ENCODE measurements at places on chromosomes 3 and 15.

DNA sequence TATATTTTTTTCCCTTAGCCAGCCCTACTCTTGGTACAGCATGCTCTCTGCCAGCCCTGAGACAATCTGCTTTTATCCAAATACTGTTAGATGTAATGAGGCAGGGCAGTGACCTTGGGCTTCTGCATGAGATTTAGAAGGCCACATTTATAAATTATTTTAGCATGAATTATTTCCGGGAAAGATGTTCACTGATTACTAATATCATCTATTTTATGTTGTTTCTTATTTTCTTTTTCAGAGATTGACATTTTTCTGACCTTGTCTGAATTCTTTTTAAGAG is 23.1 kb downstream of the CRTC3 start:
- no peak for DNase-seq

DNA sequence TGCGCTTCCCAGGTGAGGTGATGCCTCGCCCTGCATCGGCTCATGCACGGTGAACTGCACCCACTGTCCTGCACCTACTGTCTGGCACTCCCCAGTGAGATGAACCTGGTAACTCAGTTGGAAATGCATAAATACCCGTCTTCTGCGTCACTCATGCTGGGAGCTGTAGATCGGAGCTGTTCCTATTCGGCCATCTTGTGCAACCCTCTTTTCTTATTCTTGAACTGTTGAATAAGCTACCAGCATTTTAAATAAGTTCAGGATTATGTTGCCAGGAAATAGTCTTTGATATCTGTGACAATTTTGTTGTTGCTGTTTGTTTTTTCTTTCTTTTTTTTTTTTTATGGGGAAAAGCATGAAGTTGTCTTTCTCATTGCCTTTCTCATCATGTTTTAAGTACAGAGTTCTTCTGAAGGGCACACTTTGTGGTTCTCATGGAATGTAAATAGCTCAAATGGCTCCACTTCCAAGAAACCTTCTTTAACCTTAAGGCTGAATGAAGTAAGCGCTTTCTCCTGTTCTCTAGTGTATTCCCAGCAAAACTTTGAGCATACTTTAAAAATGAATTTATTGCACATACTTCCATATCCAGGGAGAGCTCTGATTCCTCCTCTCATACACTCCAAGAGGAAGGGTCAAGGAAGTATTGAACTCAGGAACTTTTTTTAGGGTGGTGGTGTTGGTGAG is 468.0 kb upstream of the TBL1XR1 start:
- DNase-seq, result no peak

DNA sequence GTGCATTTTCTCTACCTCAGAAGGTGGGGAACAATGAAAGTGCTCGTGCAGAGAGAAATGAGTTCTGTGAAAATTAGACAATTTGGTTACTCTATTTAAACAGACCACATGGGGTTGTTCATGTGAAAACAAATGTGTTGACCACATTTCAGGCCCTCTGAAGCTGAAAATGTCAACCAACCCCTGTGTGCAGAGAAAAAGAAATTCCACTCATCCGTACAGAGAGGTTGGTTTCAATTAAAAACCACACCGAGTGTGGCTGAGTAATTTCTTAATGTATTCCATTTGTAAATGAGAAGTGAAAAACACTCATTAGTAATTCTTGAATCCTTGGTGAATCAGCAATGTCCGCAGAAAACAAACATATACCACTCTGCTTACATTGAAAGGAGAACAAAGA is 46.9 kb upstream of the SLC7A14 start:
- no peak for DNase-seq

- peak; percentile 52 for DNase-seq
Measured at GRCh38 chr3:94234177-94234788, 171.4 kb downstream of the NSUN3 start.

DNA sequence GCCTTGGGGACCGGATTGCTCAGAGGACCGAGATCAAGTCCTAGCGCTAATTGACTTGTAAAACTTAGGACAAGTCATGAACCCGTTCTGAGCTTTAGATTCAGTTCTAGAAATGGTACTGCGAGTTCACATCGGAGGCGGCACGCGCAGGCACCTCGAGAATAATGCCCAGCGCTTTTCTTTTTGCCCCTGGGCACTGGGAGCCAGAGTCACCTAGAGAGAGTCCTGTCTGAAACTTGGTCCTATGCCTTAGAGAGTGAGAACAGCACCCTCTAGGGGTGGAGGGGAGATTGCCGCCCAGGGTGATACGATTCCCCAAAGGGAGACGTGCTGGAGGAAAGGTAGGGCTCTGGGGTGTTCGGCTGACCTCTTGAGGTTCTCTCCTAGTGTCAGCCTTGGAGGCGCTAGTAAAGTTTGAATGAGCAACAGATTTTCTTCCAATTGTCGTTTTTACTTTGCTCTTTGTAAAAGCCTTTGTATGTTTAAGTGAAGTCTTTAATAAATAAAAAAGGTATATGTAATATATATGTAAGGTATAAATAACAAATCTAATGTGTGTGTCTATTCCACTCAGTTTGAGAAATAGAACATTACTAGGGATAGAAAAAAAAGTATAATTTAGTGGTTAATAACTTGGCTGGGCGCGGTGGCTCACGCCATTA is 826 bp downstream of the EEF1AKMT4 start:
- DNase-seq, result peak; percentile 92

GRCh38 chr15:95280711-95281110 is 1049.3 kb downstream of the MCTP2 start:
- DNase-seq, result no peak

DNA sequence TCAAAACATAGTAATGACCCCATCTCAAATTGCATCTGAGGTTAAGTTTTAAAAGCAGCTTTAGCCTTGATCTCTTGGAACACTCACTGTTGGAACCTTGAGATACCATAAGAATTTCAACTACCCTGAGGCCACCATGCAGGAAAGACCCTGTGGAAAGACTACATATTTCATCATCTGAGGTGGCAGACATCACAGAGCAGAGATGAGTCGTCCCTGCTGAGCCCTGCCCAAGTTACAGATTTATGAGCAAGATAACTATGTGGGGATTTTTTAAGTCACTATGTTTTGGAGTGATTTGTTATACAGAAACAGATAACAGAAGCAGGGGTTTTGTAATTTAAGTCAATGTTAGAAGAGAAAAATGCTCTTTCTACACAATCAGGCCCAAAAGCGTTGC is 168.4 kb downstream of the STAC start:
- DNase-seq, result peak; percentile 35

GRCh38 chr3:8914491-8914890 is 48.8 kb downstream of the RAD18 start:
- DNase-seq, result no peak

GRCh38 chr3:178206521-178206920 is 329.7 kb upstream of the KCNMB2 start:
- no peak for DNase-seq

- peak; percentile 65 for DNase-seq
Measured at GRCh38 chr3:119195911-119196310, 22.5 kb downstream of the UPK1B start.

DNA sequence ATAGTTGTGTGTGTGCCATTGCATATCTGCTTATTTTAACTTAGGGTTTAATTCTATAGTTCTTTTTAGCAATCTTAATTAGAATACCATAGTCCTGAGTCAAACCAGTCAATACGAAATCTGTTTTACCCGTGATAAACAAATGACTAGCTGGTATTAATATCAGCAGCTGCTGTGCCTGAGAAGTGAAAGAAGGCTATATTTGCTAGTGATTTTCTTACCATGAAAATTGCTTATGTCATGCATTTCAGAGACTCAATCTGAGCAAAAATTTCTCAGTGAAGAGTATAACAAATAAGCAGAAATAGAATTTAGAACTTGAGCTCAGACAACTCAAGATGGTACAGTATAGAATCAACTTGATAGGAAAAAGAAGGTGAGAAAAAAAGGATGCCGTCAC is 820.4 kb downstream of the NAALADL2 start:
- DNase-seq, result no peak

GRCh38 chr3:172808969-172809546 is 58.5 kb downstream of the ECT2 start:
- DNase-seq, result peak; percentile 27

- DNase-seq, result no peak
Measured at GRCh38 chr3:165193366-165194254, 2.6 kb downstream of the SLITRK3 start.

DNA sequence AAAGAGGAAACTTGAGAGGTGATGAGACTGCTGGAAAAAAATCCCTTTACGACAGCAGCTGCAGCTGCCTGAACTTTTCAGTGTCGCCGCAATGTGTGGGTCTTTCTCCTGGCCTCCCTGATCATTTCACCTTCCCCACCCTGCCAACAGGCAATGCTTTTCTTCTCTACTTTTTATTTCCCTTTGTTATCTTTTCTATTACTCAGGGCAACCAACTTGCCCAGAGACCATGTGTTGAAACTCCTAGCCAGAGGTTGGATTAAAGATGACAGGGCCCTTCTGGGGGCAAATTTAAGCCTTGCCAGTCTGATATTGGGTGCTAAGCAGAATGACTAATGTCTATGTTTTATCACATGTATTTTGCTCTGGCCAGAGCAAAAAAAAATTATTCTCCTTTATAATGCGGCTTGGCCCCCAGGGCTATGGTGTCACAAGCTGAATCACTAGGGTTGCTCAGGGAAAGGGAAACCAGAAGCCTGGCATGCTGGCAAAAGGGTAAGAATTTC is 51.5 kb upstream of the CFAP20DC start:
- peak; percentile 78 for DNase-seq

- DNase-seq, result no peak
Measured at GRCh38 chr3:52277972-52278509, 408 bp downstream of the WDR82 start.

Data from EL (cell line).